ENCODE measurements at places on chromosomes 1 and 21. TPM values are rescaled to one million over a fixed set of nuclear protein-coding genes. Genes with fewer than 3 reads are reported as not detected.

OBSCN gene
- 4.5 TPM for polyA plus RNA-seq

RAP1GAP gene
- 60.7 TPM for polyA plus RNA-seq

ADPRS gene
- polyA plus RNA-seq: 39.1 TPM

FMO2 gene
- 0.24 TPM for polyA plus RNA-seq

CR1 gene
- polyA plus RNA-seq: 0.39 TPM

MAP10 gene
- 1.1 TPM for polyA plus RNA-seq

CD53 gene
- 9.0 TPM for polyA plus RNA-seq

PROK1 gene
- 1.1 TPM for polyA plus RNA-seq

NEK2 gene
- polyA plus RNA-seq: 24.4 TPM

FAM131C gene
- 6.3 TPM for polyA plus RNA-seq

FCGR2B gene
- polyA plus RNA-seq: 1.7 TPM

LRRC38 gene
- polyA plus RNA-seq: 0.24 TPM

KRTAP11-1 gene
- not detected for polyA plus RNA-seq

SMPDL3B gene
- 3.6 TPM for polyA plus RNA-seq

PGBD2 gene
- 2.4 TPM for polyA plus RNA-seq

SYCP1 gene
- polyA plus RNA-seq: not detected

DYRK3 gene
- polyA plus RNA-seq: 4.9 TPM

MANEAL gene
- 98.9 TPM for polyA plus RNA-seq

LYPLA2 gene
- polyA plus RNA-seq: 53.3 TPM

Data from brain (organoid and tissue), 16 donors.